Naive thymus-derived CD4-positive, alpha-beta T cell (primary cell): ENCODE measurements at places on chromosomes 4 and X. TPM values are rescaled to one million over a fixed set of nuclear protein-coding genes. Genes with fewer than 3 reads are reported as not detected.

DNA sequence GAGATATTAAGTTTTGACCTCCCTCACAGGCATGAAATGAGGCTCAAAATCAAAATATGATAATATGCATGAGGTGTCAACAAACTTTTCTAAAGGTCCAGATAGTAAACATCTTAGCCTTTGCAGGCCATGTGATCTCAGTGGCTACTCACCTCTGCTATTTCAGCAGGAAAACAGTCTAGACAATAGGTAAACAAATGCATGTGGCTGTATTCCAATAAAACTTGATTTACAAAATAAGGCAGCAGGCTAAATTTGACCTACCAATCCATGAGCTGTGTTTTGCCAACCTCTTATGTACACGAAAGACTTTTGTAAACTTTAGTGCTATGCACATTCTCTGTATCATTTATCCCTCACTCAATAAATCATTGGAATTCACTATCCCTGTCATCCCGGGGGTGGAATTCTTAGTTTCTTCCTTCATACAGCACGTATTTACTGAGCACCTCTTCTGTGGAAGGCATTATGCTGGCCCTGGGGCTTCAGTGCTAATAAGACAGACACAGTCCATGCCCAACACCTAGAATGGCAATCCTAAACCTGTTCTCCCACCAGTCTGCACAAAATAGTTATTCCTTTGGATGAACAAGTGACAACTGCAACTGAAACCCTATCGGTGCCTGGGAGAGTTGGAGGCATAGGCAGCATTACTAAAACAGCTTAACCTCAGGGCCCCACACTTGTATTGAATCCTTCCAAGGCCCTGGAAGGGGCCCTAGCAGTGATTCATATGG, 19.9 kb downstream of the MAGEB17 start:
- DNase-seq: no peak

Gene PPEF2
- not detected for polyA plus RNA-seq

DNA sequence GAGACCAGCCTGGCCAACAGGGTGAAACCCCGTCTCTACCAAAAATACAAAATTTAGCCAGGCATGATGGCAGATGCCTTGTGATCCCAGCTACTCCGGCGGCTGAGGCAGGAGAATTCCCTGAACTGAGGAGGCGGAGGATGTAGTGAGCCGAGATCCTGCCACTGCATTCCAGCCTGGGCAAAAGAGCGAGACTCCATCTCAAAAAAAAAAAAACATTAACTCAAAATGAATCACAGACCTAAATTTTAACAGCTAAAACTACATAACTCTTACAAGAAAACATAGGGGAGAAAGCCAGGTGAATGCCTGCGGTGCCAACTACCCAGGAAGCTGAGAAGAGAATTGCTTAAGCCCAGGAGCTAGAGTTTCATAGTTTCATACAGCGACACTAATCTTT, 54.8 kb downstream of the TMEM165 start:
- DNase-seq: no peak

Gene ASB11
- not detected for polyA plus RNA-seq

DNA sequence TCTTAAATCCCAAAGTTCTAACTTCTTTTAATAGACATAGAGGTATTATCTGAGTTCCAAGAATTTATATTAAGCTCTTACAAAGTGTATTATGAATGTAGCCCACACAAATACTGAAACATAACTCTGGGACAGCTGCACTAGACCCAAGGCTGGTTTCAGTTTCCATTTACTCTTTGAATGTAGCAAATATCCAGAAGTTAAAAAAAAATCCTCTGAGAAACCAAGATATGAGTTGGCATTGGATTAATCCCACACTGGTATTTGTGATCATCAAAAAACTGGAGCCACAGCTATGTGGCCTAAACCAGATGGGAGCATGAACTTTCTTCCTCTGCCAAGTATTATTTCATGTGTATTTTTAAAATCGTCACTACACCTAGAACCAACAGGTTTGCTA, 23.6 kb upstream of the SMPX start:
- no peak for DNase-seq

Gene JCHAIN
- polyA plus RNA-seq: 2.3 TPM

DNA sequence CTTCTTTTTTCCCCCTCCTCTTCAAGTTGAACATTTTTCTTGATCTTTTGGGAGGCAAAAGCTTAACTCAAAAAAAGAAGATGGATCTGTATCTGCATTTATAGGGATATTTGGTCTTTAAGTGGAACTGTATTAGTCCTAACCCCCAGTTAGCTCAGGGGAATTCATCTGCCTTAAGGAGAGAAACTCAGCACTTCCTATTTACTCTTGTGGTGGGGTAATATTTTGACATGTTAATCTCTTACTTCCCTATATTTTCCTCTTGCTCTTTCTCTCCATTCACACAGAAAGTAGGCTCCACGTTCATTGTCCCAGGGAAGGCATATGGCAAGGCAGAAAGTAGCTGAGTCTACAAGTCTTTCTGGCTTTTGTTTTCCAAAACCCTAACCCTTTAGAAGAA, 5.3 kb downstream of the LRRC66 start:
- DNase-seq: no peak
